ENCODE measurements at places on chromosomes 5 and 9.

DNA sequence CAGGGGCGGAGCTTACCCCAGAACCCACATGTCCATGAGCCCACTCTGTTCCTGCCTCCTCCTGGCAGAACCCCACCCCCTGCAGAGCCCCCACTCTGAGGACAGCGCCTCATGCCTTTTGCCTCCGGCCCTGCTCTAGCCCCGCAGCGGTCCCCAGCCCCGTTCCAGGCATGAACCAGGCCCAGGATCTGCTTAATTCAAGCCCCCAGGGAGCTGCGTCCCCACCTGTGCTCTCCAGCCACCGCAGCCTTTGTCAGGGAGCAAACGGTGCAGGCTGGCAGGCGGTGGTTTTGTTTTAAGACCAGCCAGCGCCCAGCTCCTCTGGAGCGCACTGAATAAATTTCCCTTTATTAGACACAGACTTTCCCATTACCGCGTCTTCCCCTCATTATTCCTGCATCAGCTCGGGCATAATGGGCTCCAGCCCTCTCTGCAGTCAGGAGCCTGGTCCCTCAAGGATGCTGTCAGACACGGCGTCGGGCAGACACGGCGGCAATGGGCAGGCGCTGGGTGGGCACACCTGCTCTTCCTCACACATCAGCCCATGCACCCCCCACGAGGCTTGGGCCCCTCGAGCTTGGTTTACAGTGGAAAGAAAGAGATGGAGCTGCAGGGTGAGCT lies 137.6 kb downstream of the OLFM1 start:
- no peak for DNase-seq

- DNase-seq = no peak
Observed at GRCh38 chr9:127863191-127863621, 8.7 kb upstream of the ENG start.

DNA sequence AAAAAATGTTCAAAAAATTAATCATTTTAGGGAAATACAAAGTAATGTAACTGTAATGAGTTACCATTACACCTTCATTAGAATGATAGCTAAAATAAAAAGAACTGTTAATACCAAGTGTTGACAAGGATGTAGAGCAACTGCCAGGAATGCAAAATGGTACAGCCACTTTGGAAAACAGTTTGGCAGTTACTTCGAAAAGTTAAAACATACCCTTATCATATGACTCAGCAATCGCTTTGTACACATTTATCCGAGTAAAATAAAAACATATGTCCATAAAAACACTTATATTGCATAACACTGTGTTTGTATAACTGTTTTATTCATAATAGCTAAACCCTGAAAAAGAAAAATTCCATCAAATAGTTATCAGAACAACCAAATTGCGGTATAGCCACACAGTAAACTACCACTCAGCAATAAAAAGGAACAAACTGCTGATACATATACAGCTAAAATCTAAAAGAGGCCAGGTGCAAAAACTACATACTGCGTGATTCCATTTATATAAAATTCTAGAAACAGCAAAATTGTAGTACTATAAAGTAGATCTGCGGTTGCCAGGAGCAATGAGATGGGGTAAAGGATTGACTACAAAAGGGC lies 61.7 kb downstream of the RFX3 start:
- DNase-seq = no peak

GRCh38 chr5:149730620-149731331 lies 666 bp downstream of the PPARGC1B start:
- peak; percentile 61 for DNase-seq

- DNase-seq = no peak
Observed at GRCh38 chr5:176564002-176564401, 14.9 kb downstream of the CDHR2 start.

DNA sequence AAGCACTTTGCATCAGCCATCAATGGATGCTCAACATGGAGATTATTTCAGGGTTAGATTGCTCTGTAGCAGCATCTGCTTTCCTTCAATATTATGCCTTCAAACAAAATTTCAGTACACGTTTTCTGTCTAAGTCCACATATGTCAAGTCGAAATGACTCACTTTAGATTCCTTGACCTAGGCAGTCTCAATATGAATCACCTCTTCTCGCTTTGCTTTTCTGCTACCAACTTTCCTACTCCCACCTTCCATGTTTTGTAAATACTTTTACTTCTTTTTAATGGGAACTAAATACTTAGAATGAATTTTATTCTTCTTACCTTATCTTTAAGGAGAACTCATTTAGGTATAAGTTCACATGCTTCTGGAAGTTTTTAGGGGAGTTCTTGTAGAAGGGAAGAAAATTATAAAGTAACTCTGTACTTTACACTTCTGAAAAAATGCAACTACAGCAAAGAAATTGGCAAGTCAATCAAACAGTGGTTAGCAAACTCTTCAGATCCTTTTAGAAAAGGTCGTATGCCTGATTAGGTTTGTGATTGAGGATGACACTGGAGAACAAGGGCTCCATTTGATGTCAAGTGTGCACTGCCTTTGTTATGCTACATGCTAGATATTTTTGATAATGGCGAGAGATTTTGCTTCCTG lies 478.5 kb upstream of the SMARCA2 start:
- DNase-seq = no peak

DNA sequence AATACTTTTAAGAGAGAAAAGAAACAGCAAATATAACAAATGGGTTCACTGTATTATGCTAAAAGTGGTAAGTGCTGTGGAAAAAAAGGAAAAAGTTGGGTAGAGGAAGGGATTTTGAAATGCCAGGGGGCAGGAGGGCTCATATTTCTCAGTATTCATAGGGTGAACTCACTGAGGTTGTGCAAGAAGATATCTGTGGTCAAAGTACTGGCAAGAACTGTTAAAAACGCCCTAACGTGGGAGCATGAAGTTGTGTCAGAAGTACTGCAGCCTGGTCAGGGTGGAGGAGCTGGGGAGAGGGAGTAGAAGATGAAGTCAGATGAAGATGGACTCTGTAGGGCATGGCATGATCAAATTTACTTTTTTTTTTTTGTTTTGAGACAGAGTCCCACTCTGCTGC lies 31.2 kb upstream of the SLC28A3 start:
- DNase-seq = no peak

DNA sequence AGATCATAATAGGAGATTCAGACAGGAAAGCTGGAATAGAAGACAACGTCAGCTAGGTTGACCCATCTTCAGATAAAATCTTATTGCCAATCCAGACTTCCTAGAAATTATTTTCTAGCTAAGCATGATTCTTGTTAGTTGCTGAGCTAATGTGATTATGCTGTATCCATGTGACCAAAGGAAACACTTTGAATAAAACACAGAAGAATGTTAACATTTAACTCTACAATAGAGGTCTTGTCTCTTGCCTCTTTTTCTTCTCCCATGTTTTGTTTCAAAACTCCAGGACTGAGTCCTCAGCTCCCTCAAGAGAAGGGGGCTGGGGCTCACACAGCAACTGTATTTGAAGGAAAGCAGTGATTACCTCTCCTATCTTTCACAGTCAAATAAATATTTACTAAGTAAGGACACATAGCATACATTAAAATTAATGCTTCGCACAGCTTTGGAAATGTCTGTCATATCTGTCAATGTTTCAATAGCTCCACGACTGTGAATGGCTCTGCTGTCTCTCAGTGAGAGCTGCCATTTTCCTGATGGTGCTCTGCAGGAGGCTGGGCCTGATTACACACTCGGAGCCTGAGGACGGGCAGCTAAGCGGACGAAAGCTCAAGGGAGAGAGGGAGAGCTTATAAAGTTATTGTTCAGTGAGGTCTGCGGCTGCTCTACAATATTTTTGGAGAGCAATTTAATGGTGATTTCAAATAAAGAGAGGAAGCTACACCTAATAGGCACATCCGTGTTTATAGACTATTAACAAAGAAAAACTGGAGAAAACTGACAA lies 64.8 kb upstream of the ZNF462 start:
- no peak for DNase-seq

GRCh38 chr5:25641124-25641523 lies 996.3 kb upstream of the CDH10 start:
- DNase-seq = no peak

GRCh38 chr5:76556511-76557221 lies 66.5 kb downstream of the F2RL2 start:
- DNase-seq = peak; percentile 16

Measured in Caco-2 (cell line).